Pulmonary artery endothelial cell (primary cell): ENCODE measurements at places on chromosomes 1 and 21. TPM values are rescaled to one million over a fixed set of nuclear protein-coding genes. Genes with fewer than 3 reads are reported as not detected.

- no peak for DNase-seq
Measured at GRCh38 chr1:172949096-172949495, 101.6 kb downstream of the TNFSF18 start.

- no peak for DNase-seq
Measured at GRCh38 chr1:214447557-214447871, 103.9 kb downstream of the PTPN14 start.

NPR1 gene
- total RNA-seq: 18.5 and 33.1 TPM in 2 replicates

CYB5RL gene
- total RNA-seq: 4.3 and 6.2 TPM in 2 replicates

- no peak for DNase-seq
Measured at GRCh38 chr1:22535399-22535798, 27.9 kb upstream of the EPHA8 start.

DNA sequence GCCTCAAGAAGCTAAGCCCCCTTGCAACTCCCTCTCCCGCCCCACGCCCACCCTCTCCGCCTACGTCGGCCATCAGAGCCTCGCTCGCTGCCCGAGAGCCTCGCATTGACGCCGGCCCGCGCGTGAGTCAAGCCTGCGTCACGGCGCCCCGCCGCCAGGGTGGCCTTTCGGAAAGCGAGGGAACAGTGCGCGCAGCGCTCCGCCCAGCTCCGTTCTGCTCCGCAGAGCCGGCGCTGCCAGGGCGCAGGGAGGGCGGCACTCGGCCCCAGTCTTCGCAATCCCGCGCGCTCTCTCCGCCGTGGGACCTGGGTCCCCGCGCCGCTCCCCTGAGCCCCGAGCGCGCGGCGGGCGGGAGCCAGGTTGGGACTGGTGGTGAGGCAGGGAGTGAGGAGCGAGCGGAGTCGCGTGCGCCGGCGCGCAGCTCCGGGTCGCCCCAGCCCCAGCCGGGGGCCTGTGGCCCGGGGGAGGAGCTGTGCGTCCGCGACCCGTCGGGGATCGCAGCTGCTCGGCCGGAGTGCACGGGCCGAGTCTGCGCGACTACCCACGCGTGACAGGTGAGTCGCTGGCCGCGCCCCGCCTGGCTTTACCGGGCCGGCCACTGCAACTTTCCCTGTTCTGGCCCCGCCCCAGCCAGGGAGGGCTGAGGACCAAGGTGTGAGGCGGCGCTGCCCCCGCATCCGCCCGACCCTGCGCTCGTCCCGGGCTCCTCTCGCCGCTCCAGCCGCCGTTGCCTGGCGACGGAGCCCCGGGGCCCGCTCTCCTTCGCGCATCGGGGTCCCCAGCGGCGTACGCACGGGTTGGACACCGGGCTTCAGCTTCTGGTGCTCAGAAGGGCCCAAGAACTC, at the start of gene SLC6A17:
SLC6A17 (plus strand) TSS at position 165 of the 845 bp plus-strand sequence. CDS start 16,436 bp downstream, outside the sequence.
- DNase-seq: no peak

- no peak for DNase-seq
Measured at GRCh38 chr1:173341307-173341706, 134.2 kb upstream of the TNFSF4 start.

DNA sequence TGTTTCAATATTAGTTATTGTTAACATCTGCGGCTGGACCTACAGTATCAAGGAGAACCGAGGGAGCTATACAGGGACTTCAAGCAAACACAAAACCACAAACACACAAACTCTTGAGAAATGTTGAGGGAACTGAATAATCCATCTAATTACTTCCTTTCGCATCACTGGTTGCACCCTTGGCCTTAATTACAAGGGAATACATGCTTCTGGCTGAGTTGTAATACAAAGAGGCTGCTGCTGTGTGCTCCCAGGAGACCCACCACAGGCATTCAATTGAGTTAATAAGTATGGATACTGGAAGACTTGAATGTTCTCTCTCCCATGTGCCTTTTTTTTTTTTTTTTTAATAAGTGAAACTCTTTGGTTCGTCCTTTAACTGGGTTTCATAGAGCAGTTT, 16.8 kb upstream of the SMYD2 start:
- no peak for DNase-seq

DNA sequence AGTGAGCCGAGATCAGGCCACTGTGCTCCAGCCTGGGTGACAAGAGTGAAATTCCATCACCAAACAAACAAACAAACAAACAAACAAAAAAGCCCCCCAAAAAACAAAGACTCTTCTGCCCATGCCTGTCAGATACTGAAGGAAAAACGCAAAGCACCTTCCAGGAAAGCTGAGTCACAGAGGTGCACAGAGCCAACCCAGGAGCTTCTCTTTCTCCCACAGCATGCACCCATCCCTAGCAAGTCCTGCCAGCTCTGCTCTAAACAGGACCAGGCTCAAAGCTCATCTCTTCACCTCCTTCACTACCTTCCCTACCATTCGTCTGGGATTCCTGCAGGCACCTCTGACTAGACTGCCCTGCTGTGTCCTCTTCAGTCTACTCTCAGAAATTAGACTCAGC, 46.5 kb downstream of the ETS2 start:
- no peak for DNase-seq

CFAP74 gene
- not detected in 2 replicates for total RNA-seq

- no peak for DNase-seq
Measured at GRCh38 chr21:33362044-33362555, 37.3 kb downstream of the IFNAR1 start.

DNA sequence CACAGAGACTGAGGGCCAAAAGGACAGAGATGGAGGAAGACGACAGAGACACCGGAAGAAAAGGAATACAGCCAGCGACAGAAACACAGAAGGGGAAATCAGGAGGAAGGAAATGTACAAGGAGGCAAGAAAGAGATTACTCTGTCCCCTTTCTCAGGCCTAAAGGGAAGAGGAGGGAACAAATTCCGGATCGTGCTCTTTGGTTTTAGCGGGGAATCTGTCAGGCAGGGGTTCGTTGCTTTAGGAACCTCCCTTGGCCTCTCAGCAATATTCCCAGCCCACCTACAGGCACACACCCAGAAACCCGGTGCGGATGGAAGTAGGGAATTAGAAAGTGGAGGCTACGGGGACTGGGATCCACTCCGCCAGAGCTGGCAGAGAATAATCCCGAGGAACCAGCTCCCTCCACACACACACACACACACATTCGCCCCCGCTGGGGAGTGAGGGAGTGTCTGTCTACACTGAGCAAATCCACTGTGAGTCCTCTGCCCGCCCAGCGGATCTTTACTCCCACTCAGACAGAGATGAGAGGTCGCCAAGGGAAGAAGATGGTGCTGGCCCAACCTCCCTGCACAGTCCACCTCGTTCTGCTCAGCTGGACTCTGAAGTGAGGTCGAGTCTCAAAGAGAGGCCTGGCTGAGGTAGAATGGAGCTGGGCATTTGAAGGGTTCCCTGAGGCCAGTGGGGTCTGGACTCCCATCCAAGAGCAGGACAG, 5.7 kb downstream of the TAL1 start:
- DNase-seq: no peak

SMCP gene
- total RNA-seq: not detected in 2 replicates

GRCh38 chr1:208909011-208909984, 665.1 kb upstream of the PLXNA2 start:
- DNase-seq: no peak

GRCh38 chr1:108051631-108052377, 86.8 kb upstream of the VAV3 start:
- no peak for DNase-seq

SV2A gene
- 5.7 and 6.3 TPM in 2 replicates for total RNA-seq

CELA2B gene
- total RNA-seq: not detected in 2 replicates

- DNase-seq: no peak
Measured at GRCh38 chr1:64856553-64856952, 109.8 kb downstream of the JAK1 start.

CR2 gene
- total RNA-seq: not detected in 2 replicates

DNA sequence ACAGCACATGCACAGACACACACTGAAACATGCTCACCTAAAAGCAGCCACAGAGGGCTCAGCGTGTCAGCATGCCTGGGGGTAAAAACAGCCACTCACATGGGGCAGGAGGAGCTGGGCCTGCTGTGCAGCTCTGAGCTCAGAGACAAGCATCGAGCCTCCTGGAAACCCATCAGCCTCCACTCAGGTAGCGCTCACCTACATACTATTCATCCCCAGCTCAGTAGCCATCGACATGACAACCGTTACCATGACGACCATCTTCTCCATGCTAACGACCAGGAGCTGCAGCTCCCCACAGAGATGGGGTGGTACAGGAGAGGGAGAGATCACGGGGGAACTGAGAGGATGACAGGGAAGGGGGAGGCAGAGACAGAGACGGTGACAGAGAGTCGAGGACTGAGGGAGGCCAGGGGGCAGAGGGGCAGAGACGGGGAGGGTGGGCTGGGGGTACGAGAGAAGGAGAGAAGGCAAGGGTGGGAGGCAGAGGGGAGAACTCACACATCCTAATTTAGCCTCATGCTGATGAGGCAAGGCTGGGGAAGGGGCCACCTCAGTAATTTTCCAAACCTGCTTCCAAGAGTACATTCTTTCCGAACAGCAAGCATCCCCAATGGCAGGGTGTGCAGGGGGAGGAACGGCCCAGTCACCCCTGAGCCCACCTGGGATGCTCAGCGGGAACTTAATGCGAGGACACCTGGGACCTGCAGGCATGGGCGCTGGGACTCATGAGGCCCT, 28.4 kb downstream of the SDC3 start:
- no peak for DNase-seq
